ENCODE measurements at places on chromosomes 12 and 14.

DNA sequence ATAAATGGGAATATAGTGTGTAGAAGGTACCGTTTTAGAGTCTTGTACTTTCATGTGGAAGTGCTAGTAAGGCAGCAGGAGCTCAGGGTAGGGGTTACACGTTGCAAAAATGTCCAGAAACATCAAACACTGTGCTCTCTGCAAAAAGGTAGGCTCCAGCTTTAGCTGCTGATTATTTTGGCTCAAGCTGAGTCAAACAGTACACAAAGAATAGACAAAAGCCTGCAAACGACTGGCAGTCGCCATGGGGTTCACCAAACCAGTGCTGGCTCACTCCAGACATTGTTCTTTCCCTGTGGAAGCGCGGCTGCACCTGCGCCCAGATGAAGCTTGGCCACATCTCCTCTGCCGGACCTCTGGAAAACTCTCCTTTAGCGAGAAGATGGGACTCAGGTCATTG, 45.3 kb upstream of the NAA30 start:
- no peak for DNase-seq

- no peak for DNase-seq
Measured at GRCh38 chr12:48556631-48557030, 13.2 kb downstream of the LALBA start.

DNA sequence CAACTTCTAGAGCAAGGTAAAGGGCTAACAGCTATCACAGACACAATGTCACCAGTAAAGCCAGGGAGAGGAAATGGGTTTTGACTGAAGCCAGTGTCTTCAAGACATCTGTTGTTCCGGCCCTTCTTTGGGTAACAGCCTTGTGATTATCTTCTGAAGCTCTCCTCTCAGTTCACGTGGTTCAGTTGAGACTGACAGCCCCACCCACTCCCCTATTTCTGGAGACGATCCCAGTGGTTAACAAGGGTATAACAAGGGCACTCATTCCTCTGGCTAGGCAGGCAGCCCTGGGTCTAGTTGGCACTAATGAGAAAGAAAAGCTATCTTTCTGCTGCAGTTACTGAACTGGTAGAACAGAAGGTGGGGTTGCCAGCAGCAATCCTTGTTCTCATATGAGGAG, 6.9 kb downstream of the GNPTAB start:
- no peak for DNase-seq

DNA sequence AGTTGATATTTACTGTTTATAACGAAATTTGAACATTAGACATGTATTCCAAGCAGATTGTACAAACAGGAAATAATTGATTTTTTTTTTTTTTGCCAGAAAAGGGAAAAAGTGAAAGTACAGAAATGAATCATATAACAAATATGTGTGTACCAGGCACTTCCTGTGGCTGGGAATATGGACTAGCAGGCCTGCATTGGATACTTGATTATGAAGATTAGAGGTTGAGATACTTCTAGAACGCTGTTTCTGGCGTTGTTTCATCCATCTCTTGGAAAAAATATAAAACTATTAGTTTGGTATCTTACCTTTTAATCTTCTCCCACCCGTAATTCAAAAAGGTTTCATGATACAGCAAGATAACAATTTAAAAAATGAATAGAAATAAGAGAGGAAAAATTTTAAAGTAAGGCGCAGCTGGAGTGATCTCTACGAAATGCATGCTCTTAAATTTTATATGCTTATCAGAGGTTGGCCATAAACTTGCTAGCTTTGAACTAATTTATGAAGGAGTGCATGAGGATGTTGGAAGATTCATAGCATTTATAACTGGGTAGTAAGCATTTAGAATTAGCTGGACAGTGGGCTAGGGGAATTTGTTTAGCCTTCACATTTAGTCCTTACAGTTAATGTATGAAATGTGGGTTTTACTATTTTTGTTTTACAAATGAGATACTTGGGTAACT, 90.8 kb downstream of the AEBP2 start:
- no peak for DNase-seq

GRCh38 chr12:57340104-57340503, 89.1 kb upstream of the STAC3 start:
- DNase-seq = peak; percentile 35

GRCh38 chr12:53862831-53863230, 75.8 kb upstream of the HOXC13 start:
- DNase-seq = peak; percentile 15

DNA sequence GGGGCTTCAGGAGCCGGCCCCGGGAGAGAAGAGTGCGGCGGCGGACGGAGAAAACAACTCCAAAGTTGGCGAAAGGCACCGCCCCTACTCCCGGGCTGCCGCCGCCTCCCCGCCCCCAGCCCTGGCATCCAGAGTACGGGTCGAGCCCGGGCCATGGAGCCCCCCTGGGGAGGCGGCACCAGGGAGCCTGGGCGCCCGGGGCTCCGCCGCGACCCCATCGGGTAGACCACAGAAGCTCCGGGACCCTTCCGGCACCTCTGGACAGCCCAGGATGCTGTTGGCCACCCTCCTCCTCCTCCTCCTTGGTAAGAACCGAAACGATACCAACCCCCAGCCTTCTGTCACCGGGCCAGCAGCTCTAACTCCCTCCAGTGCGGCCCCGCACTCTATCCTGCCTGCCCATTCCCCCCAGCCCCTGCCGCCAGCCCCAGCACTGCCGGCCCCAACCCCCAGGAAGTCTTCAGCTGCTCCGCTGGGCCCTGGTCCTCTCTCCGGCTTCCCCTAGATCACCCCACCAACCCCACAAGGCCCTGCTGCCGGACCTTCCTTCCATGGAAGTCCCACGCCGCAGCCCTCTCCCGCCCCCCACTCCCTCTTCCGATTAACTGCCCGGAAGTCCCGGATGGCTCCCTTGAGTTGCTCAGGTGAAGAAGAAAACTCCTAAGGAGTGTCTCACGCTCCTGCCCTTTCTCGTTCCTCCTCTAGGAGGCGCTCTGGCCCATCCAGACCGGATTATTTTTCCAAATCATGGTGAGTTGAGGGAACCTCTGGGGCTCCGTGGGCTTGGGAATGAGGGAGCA, 693 bp downstream of the LRP10 start:
- no peak for DNase-seq

DNA sequence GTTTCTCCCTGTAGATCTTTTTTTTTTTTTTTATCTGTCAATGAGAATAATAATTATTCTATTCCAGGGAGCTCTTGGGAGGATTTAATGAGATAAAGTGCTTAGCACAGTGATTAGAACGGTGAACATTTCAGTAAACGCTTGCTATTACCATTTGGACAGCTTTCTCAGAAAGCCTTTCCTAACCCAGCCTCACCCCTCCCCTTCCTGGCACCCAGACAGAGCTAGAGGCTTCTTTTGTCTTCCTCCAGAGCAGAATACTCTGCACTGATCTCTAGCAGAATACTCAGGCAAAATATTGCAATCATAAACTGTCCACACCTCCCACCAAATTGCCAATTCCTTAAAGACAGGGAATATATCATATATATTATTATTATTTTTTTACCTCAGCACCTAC, 66.6 kb downstream of the ERGIC2 start:
- no peak for DNase-seq

DNA sequence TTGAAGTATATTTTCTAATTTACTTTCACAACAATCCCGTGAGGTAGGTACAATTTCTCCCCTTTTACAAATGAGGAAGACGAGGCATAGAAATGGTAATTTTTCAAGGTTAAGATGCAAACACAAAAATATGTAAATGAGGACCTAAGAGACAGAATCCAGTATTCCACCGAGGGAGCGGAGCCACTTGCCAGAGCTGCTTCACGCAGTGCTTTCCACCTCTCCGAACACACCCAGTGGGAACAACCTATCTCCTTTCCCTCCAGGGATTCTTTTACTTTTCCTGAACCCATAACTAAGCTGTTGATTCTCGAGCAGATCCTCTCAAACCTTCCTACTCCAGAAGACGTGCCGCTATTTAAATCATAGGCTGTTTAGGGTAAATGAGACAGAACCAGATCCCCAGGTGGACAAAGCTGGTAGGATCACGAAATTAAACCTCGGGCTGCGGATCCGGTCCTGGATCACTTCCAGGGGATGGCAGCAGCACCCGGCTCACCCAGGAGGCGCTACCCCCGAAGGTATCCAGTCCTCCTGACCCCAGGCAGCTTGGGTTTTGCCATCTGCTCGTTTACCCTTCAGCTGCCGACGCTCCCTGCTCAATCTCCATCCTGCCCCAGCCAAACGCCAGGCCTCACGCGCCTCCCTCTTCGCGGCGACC, 1.5 kb downstream of the DDHD1 start:
- DNase-seq = no peak

DNA sequence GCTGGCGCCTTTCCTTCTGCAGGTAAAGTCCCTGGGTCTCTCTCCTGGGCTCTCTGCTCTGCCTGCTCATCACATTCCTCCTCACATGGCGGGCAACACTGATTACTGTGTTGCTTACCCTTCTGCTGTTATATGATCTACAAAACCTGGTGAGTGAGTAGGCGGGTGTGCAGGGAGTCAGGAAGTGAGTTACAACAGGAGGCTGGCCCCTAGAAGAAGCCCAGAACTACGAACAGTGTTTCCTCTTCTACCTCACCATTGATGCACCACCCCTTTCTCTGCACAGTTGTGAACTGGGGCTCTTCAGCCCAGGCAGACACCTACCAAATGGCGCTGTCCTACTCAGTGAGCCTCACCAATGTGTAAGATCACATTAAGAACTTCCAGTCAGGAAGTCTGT, 4.9 kb upstream of the KLHL33 start:
- no peak for DNase-seq

- no peak for DNase-seq
Measured at GRCh38 chr14:29548948-29549370, 378.7 kb downstream of the PRKD1 start.

- DNase-seq = no peak
Measured at GRCh38 chr14:69355154-69355597, 42.9 kb downstream of the ERH start.

GRCh38 chr12:95538006-95538405, 13.3 kb downstream of the USP44 start:
- DNase-seq = no peak

DNA sequence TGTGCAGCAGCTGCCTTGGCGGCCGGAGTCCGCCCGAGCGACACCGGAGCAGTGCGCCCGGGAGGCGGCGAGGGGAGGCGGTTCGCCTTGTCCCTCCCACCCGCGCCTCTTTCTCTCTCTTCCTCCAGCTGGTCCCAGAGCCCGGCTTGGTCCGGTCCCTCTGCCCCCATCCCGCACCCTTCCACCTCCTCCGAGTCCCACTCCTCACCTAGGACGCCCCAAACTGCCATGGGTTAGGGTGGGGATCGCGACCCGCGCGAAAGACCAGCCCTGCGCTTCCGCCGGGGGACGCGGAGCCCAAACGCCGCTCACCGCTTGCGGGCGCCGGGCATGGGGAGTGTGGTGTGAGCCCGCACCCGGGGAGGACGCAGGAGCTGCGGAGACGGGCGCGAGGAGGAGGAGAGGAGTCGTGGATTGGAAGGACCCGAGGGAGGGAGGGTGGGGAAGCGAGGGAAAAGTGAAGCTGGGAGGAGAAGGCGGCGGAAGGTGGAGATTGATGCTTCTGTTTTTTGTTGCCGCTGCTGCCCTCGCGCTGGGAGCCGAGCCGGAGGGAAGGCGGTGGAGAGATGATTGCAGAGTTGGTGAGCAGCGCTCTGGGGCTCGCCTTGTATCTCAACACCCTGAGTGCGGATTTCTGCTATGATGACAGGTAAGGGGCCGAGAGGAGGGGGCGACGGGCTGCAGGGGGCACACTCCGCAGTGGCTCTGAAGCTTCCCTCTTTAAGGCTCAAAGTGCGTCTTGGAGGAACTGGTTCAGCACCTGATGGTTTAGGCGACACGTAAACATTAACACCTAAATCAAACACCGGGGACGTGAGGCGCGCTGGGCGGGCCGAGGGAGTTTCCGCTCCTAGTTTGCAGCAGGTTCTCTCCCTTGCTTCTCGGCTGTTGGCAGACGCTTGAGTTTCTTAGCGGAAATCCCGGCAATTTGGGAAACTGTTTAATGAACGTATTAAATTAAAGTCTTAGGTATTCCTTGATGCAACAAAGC, 610 bp downstream of the TMTC2 start:
- DNase-seq = no peak

- DNase-seq = no peak
Measured at GRCh38 chr14:90060312-90060964, 1.4 kb upstream of the KCNK13 start.

DNA sequence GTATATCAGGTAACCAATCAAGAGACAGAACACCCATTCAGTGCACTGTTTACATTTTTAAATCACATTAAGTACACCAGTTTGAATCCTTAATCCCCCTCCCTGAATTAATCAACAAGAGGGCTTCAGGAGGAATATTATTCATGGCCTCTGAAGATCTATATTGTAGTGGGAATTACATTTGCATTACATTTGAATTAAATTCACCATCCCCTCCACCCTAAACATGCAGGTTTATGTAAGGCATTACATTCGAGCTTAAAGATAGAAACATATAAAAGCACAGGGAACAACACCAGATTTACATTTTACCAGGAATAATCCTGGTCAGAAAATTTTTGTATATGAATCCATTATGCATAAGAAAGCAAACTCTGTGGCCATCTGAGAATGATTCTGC, 197.8 kb upstream of the KITLG start:
- no peak for DNase-seq

DNA sequence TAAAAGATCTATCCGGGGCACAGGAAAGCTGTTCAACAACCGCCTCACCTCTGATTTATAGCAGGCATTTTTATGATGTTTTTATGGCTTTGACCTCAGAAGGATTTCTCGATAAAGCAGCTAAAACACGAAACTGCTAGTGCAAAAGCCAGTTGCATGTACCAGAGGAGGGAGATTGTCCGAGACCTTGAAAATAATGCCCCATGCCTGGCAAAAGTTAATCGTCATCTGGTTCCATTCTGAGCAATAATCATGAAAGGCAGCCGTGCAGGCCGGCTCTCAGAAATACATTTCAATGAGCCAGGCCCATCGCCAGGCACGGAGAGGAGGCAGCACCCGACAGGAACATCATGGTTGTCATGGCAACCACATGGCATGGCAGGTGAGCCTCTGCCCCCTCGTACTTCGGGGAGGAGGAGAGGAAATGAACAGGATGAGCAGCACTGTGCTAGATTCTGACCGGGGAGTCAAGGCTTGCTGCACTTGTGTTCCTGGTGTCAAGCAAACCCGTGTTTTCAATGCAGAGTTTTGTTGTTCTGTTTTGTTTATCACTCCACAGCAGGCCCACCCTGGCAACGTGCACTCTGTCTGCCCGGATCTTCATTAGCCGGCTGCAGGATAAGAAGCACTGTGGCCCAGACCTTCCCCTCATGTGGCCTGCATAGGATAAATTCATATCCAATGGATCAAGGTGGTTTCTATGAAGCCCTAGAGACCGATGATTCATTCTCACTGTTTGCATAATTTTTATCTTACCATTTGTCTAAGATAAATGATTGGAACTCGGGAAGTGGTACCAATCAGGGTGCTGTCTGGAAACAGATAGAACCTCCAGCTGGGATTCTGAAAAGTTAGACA, 160.2 kb downstream of the RIMBP2 start:
- DNase-seq = no peak

- DNase-seq = no peak
Measured at GRCh38 chr12:24679126-24679525, 269.8 kb downstream of the BCAT1 start.

DNA sequence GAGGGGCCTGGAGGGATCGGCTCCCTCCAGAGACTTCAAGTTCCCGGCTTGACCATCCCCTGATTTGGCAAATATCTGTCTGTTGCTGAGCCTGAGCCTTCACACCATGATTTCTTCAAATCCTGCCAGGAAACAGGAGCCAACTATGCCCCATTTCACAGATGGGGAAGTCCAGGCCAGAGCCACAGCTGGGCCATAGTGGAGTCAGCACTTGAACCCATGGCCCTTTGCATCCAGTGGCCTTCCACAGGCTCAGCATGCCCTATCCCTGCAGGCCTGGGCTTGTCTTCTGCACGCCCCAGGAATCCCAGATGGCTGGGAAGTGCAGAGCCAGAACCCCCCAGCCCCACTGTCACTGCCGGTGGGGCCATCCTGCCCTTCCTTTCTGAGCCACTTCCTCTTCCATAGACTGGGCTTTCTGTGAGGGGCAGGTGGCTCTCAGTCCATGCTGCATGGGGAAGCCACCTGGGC, 44.9 kb downstream of the CYP46A1 start:
- no peak for DNase-seq

All from BJ (cell line).